ENCODE measurements at places on chromosomes 2 and 18.

DNA sequence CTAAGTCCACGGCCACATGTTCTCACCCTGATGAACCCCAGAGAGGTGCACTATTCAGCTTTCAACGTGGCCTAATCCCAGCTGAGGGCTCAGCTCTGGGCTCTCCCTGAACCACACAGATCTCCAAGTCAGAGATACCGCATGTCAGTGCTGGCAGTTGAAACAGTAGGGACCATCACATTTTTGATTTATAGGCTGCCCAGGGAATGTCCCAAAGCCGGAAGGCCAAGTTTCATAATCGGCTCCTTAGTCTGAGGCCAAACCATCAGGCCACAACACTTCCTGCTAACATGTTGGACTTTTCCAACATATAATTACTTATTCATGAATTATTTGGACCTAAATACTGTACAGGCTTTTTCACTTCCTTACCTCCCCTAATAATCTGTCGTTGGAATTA lies 91.9 kb upstream of the KLHL29 start:
- no peaks in the 10 kb centered on the region for H3K36me3 ChIP-seq
- H3K4me1 ChIP-seq = no peaks in the 10 kb centered on the region

DNA sequence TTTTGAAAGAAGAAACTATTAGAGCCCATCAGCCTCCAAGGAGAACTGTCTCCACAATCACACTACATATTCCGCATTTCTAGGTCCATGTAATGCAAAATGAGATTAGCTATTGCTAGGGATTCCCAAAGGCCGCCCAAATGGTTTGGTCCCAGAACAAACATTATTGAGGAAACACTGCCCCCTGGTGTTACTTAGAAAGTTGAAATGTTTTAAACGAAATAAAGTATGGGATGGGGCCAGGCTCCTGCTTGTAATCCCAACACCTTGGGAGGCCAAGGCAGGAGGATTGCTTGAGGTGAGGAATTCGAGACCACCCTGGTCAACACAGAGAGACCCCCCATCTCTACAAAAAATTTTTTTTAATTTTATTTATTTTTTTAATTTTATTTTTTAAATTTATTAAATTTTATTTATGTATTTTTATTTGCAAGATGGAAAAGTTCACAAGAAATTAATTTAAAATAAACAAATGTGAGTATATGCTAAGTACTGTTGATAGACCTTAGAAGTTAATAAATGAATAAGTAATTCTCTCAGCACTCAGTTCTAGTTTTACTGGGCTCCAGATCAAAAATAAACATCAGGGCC lies 5.5 kb downstream of the NHEJ1 start:
- H3K4me1 ChIP-seq = no peaks in the 10 kb centered on the region
- H3K27ac ChIP-seq = no peak overlapping the region
- peak; percentile 60 for DNase-seq

GRCh38 chr2:168773128-168773527 lies 29.3 kb upstream of the NOSTRIN start:
- no peak overlapping the region for H3K27ac ChIP-seq
- H3K27me3 ChIP-seq = no peaks in the 10 kb centered on the region
- no peak overlapping the region for H3K4me3 ChIP-seq
- no peaks in the 10 kb centered on the region for H3K36me3 ChIP-seq
- no peaks in the 10 kb centered on the region for H3K4me1 ChIP-seq

- H3K27me3 ChIP-seq = no peaks in the 10 kb centered on the region
- no peak overlapping the region for H3K4me3 ChIP-seq
- peaks cover 12% of the 10 kb centered on the region for H3K4me1 ChIP-seq
- H3K36me3 ChIP-seq = peaks cover 10% of the 10 kb centered on the region
- no peak overlapping the region for H3K27ac ChIP-seq
Observed at GRCh38 chr2:62347563-62348270, 151.8 kb downstream of the B3GNT2 start.

DNA sequence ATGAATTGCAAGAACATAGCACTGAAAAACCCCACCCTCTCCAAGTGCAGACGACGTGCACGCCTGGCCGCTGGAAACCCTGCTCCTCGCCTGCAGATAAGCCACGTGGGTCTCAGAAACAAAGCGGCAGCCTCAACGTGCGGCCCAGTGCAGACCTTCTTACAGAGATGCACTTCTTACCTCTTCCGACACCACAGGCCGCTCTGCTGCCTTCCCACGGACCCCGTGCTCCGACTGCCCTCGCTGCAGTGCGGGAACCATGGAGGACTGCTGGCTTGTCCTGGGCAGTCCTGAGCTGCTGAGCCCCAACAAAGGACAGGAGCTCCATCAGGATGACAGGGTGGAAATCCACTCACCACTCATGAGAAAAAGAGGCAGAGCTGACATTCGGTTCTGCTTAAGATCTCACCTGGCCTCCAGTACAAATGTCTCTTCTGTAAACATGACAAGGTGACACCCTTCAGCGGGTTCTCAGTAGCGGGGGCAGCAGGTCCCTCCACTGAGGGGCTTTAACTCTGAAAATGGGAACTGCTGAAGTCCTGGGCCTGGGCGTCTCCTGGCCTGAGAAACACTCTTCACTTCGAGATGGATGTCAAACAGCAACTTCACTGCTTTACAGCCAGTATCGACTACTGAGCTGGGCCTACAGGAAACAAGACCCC lies 6.2 kb downstream of the COPS9 start:
- no peak overlapping the region for H3K4me3 ChIP-seq
- no peaks in the 10 kb centered on the region for H3K27me3 ChIP-seq
- H3K36me3 ChIP-seq = peaks cover 12% of the 10 kb centered on the region
- H3K27ac ChIP-seq = no peak overlapping the region
- DNase-seq = no peak

GRCh38 chr2:186255823-186256222 lies 230.2 kb upstream of the ZC3H15 start:
- no peak overlapping the region for H3K27ac ChIP-seq
- no peaks in the 10 kb centered on the region for H3K27me3 ChIP-seq
- H3K36me3 ChIP-seq = no peaks in the 10 kb centered on the region
- DNase-seq = no peak
- no peaks in the 10 kb centered on the region for H3K4me1 ChIP-seq
- H3K4me3 ChIP-seq = no peak overlapping the region

Measured in Calu3 (cell line).